Muscle of back (tissue), 13 donors: ENCODE measurements at places on chromosomes 16 and 17.
A peak's percentile ranks its signal among the peaks of the same experiment; 100 is the strongest.

DNA sequence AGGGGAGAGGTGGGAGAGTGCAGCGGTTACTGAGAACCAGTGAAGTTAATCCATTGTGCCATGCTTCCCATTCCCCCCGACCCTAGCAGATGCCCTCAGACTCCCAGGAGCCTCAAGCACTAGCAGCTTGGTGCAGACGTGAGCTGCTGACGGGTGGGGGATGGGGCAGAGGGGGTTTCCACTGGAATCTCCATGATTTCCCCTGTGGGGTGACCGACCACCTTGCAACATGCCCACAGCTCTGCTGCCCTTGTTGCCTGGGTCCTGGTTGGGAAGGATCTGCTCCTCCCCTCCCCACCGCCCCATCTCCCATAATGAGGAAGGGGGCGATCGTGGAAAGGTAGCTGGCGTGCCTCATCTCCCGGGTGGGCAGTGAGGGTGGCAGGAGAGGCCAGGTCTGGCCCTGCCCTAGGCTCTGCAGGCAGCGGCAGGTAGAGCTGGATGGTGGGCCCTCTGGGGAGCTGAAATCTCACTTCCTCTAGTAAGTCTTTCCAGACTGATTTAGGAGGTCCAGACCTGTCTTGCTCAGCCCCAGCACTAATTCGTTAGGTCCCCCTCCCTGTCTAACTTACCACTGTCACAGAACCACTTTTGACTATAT lies 9.6 kb downstream of the FLOT2 start:
- no peak for DNase-seq

DNA sequence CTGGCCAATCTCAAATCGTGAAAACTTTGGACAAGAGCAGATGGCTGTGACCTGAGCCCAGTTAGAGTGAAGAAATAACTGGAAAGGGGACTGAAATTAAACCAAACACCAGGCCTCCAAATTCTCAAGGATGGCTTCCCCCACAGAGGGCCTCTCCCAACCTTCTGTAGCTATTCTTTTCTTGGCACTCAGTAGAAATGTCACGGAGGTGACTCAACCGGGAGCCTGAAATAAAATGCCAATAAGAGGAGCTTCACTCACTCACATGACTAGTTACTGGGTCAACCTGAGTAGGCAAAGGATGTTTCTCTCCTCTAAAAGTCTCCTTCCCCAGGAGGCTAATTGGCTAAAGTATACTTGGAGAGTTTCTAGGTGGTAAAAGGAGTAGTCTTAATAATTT lies 230.7 kb downstream of the MAF start:
- DNase-seq: no peak

DNA sequence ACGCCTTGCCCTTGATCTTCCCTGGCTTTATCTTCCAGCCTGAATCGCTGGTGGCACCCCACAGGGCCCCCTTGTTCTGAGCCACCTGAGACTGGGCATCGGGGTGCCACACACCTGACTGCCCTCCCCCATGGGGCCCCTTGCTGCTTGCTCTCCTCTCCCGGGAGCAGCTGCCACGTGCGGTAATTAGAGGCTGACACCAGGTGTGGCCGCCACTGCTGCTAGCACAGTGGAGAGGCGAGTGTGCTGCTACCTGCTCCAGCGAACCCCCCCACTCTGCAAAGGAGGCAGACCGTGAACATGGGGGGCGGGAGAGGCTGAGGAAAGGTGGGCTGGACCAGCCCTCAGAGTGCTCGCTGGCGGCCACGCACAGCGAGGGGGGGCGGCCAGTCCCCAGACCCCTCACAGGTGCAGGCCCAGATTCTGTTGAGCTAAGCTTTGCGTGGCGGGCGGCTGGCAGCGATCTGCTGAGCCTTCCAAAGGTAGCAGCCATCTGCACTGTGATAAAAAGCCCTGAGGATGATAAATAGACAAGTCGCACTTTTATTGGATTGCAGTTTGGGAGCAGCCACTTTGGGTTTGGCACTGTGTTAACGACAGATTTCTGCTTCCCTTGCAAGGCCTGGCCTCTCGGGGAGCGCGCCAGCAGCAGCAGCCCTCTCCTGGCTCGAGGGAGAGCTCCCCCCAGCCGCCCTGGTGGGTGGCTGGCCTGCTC lies 167.9 kb upstream of the GSE1 start:
- no peak for DNase-seq

- DNase-seq: no peak
Observed at GRCh38 chr17:67520252-67520906, 143.3 kb downstream of the PITPNC1 start.

- no peak for DNase-seq
Observed at GRCh38 chr17:77827039-77827438, 131.5 kb upstream of the TNRC6C start.

- no peak for DNase-seq
Observed at GRCh38 chr17:72590382-72590781, 469.6 kb downstream of the SOX9 start.

- peak; percentile 53 for DNase-seq
Observed at GRCh38 chr16:56972403-56973293, 10.9 kb downstream of the CETP start.

DNA sequence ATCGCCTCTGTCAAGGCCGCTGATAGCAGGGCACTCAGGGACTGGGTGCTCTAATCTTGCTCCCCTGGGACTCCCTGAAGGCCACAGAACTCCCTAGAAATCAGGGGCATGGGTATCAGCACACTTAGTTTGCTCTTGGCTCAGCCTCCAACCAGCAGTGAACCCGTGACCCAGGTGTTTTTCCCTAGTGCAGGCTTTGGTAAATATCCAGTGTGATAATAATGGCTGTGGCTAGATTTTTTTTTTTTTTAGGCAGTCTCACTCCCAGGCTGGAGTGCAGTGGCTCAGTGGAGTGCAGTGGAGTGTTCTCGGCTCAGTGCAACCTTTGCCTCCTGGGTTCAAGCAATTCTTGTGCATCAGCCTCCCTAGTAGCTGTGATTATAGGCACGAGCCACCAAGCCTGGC lies 10.3 kb downstream of the NUPR1 start:
- DNase-seq: no peak

DNA sequence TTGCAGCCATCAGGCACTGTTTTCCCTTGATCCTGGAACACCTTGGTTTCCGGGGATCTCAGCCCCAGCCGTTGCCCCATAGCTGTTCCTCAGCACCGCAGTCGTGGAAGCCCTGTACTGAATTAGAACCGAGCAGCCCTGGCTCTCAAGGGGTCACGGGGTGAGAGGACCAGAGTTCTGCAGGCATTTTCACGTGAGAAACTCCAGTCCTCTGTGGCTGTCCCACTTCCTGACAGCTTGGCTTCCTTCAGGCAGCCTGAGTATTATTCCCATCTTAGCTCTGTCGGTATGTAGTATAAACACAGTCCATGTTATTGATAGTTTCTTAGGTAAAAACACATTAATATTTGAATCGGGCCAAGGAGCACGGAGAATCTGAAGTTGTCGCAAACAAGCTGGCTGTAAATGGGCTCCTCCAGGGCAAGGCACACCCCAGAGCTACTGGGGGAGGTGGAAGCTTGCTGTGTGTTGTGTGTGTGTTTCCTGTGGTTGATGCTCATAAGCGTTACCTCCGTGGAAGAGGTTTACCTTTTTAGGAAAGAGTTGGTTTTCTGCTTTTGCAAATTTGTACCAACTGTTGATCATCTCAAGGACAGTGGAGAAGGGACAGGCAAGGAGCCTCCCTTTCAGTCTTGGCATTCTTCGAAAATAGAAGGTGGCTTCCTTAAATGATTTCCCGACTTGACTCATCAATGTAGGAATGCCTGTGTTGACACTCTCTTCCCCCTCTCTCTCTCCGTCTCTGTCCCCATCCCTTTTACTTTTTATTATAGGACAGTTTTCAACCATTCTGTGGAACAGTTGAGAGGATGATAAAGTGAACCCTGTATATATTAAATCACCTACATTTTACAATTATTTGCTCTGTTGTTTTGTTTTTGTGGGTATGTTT lies 208.9 kb upstream of the CHMP6 start:
- DNase-seq: no peak

- no peak for DNase-seq
Observed at GRCh38 chr16:88696441-88696840, 9.8 kb downstream of the RNF166 start.

- no peak for DNase-seq
Observed at GRCh38 chr17:9874722-9875121, 30.3 kb downstream of the RCVRN start.

GRCh38 chr17:4331614-4332013 lies 34.9 kb downstream of the UBE2G1 start:
- no peak for DNase-seq

DNA sequence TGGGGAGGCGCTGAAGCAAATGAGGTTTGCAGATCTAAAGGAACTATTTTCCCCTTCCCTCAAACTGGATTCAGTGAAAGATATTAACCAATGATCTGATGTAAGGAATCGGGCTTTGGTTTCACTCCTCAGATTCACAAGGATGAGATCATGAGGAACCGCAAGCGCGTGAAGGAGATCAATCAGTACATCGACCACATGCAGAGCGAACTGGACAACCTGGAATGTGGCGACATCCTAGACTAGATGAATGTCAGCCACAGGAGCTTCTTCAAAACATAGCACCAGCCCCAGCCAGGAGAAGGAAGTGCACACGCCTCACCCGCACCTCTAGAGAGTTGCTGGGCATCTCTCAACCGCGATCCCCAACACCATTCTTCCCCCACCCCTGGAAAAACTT lies 22.5 kb downstream of the ATPAF2 start:
- no peak for DNase-seq
